ENCODE measurements at places on chromosomes 1 and 21.

- DNase-seq, result no peak
Observed at GRCh38 chr1:30901798-30902581, 6.6 kb downstream of the SDC3 start.

DNA sequence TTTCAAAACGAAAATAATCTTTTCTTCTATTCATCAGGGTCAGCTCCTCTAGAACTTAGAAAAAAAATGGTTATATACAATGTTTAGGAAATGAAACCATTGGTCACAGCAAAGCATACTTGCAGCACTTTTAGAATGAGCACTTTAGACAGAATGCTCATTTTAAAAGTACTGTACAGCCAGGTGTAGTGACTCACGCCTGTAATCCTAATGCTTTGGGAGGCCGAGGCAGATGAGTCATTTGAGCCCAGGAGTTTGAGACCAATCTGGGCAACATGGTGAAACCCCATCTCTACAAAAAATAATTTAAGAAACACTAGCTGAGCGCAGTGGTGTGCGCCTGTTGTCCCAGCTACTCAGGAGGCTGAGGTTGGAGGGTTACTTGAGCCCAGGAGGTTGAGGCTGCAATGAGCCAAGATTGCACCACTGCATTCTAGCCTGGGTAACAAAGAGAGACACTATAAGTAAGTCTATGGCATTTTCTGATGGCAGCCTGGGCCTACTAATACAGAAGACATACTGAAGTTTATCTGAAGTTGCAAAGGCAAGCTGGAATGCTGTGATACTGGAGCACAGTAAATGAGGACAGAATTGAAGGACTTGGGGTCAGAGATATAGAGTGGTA, 48.9 kb upstream of the ZNF326 start:
- DNase-seq, result no peak

GRCh38 chr1:219362702-219363101, 189.0 kb downstream of the LYPLAL1 start:
- DNase-seq, result no peak

- no peak for DNase-seq
Observed at GRCh38 chr1:7534061-7534825, 236.9 kb upstream of the VAMP3 start.

DNA sequence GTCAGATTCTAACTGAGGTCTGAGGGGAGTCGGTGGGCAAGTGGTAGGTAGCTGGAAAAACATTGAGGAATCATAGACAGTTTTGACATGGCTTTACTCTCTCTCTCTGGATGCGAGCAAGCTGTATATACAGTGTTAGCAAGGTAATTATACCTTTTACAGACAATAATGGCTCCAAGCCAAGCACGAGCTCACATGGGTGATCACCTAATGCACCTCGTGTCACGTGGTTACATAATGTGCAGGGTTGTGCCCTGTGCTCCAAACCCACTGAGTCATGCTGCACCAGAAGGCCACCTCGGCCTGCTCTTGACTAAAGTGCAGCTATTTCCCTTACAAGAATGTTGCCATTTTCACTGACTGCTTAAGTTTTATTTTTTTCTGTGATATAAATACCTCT, 7.6 kb upstream of the CLCA2 start:
- no peak for DNase-seq

GRCh38 chr1:71393301-71393700, 312.5 kb upstream of the ZRANB2 start:
- no peak for DNase-seq

GRCh38 chr21:46089285-46089684, 8.6 kb upstream of the COL6A2 start:
- DNase-seq, result no peak

- DNase-seq, result no peak
Observed at GRCh38 chr1:52739699-52740467, 13.6 kb downstream of the ZYG11B start.
